ENCODE measurements at places on chromosomes 13 and 19. TPM values are rescaled to one million over a fixed set of nuclear protein-coding genes. Genes with fewer than 3 reads are reported as not detected.

The PRODH2 gene
- total RNA-seq, result 0.17 TPM

The LRRC25 gene
- total RNA-seq, result not detected

The KIR2DL1 gene
- not detected for total RNA-seq

The SIGLEC8 gene
- not detected for total RNA-seq

The CLC gene
- total RNA-seq, result 7.8 TPM

The KLK3 gene
- not detected for total RNA-seq

The MIDN gene
- total RNA-seq, result 5.8 TPM

DNA sequence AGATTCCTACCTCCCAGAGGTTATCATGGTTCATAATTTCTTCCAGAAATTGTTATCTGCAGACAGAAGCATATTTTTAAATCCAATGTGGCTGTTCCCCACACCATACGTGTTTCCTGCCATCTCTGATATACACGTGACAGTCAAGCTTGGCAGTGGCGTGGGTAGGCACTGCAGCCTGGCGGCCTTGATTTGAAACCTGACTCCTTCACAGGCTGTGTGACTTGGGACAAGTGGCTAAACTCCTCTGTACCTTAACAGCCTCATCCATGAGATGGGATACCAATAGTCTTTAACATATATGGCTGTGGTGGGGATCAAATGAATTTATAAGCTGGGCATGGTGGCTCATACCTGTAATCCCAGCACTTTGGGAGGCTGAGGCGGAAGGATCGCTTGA is 33.2 kb downstream of the DPF1 start:
- no peak for DNase-seq

- DNase-seq, result no peak
Observed at GRCh38 chr13:35729926-35730627, 253.6 kb upstream of the MAB21L1 start.

DNA sequence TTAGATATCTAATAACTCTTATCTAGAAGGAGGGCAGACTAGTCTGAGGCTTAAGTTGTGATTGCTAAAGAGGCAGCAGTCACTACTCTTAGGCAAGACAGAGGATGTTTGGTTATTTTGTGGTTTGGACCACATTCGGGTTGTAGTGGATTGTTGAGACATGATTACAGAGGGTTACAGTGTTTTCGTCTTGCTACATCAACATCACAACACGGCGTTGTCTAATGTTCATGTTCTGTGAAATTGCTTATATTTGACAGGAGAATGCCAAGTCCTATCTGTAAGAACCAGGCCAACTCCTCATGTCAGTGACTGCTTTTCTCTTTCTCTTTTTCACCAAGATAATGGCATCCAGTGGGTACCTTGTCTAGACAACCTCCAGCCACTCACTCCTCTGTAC is 16.8 kb upstream of the TM9SF2 start:
- no peak for DNase-seq

DNA sequence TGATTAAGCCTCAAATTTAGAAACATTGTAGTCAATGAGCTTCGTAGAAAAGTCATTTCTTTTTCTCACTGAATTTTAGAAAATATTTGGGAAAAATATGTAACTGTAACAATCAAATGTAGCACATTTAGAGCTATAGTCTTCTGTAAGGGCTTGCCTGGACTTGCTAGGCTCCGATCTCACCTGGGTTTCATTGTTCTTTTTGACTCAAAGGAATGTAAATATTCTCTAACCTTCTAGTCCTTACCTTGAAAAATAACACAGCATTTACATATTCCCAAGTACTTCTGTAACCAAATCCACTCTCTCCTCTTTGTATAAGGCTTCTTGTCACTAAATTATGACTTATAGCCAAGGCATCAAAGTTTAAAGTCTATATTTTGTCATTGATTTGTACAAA is 2.9 kb upstream of the UFM1 start:
- no peak for DNase-seq

DNA sequence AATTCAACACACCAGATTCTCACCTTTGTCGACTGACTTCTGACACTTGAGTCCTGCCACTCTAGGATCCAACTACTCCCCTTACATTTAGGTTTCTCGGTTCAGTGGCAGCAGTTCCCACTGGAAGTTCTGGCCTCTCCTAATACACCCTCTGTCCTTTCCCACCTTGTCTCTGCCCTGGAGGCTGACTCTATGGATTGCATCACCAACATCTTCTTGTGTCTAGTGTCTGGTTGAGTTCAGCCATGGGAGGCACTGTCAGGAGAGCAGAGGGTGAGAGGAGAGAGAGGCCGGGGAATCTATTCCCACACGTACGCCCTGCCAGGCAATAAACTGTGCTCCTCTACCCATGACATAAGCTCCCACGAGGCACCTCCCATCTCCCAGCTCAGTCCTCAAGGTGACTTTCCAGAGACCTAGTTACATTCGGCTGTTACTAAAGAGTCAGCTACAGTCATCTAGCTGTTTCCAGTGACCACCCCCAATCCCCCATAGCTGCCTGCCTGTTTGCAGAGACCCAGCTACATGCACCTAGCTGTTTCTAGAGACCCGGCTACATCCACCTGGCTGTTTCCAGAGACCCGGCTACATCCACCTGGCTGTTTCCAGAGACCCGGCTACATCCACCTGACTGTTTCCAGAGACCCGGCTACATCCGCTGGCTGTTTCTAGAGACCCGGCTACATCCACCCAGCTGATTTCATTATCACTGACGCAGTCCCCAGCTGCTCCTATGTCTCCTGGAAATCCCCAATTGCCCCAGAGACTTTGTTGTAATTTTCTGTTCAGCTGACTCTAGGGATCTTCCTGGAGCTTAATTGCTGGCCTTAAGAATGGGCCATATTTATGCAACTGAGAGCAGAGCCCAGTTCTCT is 8.1 kb upstream of the LILRB4 start:
- peak; percentile 55 for DNase-seq

DNA sequence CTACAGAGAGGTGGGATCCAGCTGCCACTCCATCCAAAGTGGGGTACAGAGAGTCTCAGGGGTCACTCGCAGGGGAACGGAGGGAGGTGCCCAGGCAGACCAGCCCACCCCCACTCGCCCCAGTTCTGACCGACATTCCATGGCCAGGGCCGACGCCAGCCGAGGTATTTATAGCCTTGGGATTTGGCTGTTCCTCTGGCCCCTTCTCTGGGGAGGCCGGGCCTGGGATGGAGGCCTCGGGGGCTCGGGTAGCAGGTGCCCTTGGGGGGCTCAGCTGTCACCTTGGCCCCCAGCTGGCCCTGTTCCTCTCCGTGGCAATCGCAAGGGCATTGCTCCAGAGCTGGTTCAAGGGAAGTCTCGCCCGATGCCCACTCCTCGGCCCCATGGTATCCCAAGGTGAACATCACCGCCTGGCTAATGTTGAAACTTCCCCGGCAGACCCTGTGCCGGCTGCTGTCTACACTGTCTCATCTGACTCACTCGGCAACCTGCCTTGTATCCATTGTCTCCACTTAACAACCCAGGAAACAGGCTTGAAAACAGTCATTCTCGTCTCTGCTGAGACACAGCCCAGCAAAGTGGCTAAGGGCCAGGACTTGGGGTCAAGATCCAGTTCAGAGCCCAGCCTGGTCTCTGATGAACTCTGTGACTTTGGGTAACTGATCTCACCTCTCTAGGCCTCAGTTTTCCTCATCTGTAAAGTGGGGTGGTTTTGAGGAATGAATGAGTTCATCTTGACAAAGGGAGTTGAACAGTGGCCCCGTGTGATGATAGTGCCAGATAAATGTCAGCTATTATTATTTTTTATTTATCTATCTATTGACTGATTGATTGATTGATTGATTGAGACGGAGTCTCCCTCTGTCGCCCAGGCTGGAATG is 9.7 kb downstream of the PRKACA start:
- no peak for DNase-seq

- no peak for DNase-seq
Observed at GRCh38 chr13:80973721-80974120, 632.8 kb upstream of the SPRY2 start.

DNA sequence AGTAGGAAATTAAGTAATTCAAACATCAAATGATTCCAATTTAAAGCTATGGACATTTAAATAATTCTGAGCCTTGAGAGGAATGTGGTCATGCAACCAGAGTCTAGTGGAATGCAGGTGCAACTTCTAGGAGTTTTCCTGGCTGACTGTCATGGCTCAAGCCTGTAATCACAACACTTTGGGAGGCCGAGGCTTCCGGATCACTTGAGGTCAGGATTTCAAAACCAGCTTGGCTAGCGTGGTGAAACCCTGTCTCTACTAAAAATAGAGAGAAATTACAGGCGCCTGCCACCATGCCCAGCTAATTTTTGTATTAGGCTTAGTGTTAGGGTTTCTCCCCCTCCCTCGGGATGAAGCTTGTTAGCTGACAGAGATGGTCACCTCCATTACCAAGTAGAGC is 6.4 kb downstream of the ZNF808 start:
- no peak for DNase-seq

- no peak for DNase-seq
Observed at GRCh38 chr13:59064042-59064441, 1099.7 kb downstream of the DIAPH3 start.

- DNase-seq, result no peak
Observed at GRCh38 chr13:39835253-39835652, 179.8 kb downstream of the COG6 start.

- no peak for DNase-seq
Observed at GRCh38 chr13:30881191-30881651, 24.9 kb upstream of the MEDAG start.

- DNase-seq, result no peak
Observed at GRCh38 chr19:47230921-47231214, at the start of gene BBC3. BBC3 (minus strand) TSS chr19:47231199; CDS start chr19:47228431, 2,768 bp downstream.
